GM04504 (cell line): ENCODE measurements at places on chromosomes 13 and 19.
A peak's percentile ranks its signal among the peaks of the same experiment; 100 is the strongest.

DNA sequence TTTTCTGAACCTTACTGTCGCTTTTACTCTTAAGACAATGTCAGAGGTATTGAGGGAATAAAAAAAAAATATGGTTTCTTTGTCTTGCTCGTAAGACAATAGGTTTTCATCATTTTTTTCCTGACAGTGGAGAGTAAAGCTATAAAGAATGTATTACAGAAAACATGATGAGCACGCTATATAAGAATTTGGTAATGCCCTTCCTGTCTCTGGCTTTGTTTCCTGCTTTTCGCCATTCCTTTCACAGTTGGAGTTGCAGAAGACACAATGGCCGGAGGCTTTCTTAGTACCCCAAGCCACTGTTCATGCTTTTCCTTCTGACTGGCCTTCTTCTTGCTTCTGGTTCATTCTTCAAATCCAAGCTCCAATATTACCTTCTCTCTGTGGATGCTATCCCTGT, 101.0 kb upstream of the DACH1 start:
- no peak for DNase-seq

DNA sequence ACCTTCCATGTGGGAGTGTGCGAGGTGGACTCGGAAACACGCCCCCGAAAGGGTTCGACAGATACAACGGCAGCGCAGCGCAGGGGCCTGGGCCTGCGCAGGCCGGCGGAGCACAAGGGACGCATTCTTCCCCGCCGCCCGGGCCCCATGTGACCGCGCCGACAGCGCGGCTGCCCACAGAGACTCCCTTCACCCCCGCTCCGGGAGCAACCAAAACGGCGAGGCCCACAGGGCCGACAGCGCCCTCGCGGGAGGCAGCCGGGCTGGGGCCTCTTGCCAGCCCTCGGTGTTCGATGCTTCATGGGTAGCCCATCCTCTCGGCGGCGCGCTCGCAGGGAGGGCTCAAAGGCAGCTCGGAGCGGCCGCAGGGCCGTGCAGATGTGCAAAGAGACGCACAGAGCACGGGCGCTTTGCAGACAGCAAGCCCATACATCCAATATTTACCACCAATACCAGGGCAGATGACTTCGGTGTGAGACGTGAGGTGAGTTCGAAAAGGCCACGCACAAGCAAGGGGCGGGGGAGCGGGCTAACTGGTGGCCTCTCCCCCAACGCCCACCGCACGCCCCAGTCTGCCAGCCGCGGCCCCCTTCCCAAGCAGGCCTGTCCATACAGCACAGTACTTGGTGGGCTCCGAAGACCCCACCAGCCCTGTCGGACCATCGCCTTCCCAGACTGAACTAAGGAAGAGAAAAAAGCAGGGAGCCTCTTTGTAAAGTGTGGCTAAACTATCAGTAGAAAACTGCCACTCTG, 89.9 kb downstream of the CRYL1 start:
- DNase-seq = no peak

GRCh38 chr13:33678906-33679657, 138.9 kb upstream of the RFC3 start:
- peak; percentile 18 for DNase-seq

- DNase-seq = no peak
Measured at GRCh38 chr13:27034678-27035111, 136.9 kb downstream of the USP12 start.

DNA sequence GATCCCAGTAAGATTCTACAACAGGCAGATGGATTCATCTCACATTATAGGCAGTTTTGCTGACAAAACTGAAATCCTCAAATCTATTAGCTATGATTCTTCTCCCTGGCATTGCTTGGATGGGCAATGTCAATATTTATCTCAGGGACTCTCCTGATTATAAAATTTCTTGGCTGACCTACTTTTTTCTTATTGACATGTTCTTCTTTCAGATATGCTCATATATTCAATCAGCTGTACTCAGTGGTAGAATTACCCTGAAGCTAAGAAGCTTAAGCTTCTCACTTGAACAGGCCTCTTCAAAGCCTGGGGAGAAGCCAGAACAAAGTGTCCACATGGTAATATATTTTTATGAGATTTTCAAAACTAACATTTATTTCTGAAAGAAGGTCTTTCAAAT, 513.6 kb downstream of the PCDH9 start:
- no peak for DNase-seq

DNA sequence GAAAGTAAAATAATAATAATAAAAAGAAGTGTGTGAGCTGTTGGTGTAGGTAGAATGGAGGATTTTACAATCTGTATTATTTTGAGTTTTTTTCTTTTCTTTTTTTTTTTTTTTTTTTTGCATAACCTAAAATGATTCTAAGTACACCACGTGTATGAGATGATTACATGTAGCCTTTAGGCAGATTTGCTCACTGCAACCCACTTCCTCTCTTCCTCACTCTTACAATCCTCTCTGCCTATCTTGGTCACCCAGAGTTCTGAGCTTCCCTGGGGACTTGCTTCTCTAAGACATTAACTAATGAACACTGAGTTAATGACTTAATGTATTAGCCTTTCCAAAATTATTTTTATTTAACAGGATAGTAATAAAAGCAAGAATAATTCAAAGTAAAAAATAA, 1169.6 kb downstream of the EFNB2 start:
- DNase-seq = no peak

DNA sequence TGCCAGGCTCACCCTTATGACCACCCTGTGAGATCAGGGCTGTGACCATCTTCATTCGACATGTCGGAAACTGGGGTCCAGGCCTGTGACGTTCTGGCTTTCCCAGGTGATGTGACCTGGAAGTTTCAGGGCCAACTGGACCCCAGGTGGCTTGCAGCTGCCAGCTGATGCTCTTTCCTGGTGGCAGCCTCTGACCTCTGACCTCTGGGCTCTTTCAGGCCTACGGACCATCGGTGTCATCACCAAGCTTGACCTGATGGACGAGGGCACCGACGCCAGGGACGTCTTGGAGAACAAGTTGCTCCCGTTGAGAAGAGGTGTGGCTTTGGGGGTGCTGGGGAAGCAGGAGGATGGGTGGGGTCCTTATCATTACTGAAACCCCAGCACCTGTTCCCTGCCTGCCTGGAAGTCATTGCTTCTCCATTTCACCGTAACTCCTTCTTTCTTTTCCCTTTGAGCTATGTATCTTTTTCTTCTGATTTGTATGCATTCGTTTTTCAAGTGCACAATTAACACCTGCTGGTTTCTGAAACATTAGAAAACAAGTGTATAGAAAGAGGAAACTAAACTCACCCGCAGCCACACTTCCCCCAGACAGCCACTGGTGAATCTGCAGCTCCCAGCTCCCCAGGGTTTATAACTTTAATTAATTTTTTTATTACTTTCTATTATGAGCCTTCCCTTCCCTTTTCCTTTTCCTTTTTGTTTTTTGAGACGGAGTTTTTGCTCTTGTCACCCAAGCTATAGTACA, 58.9 kb downstream of the TMED1 start:
- no peak for DNase-seq

DNA sequence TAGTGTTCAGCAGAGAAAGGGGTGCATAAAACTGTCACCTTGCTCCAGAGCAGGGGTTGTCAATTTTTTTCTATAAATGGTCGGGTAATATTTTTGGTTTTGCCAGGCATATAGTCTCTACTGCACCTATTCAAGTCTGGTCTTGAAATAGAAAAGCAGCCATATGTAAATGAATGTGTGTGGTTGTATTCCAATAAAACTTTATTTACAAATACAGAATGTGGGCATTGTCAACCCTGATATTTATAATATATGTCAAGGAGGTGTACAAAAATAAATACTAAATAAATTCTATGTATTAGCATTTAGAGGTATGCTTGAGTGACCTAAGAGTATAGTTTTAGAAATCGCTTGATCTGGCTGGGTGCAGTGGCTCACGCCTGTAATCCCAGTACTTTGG, 97.6 kb upstream of the SPRY2 start:
- no peak for DNase-seq

- DNase-seq = no peak
Measured at GRCh38 chr13:77353995-77354394, 27.1 kb upstream of the MYCBP2 start.

GRCh38 chr19:58338825-58339558, 12.2 kb downstream of the ZSCAN22 start:
- no peak for DNase-seq

- DNase-seq = no peak
Measured at GRCh38 chr19:49581007-49581508, at the start of gene PRRG2. TSS of gene PRRG2 (plus strand) at chr19:49581316. CDS start at chr19:49583220, 1,904 bp downstream.

- DNase-seq = no peak
Measured at GRCh38 chr19:19460761-19461265, 54.5 kb downstream of the TSSK6 start.

GRCh38 chr13:48726711-48727110, 73.0 kb downstream of the CYSLTR2 start:
- DNase-seq = no peak

DNA sequence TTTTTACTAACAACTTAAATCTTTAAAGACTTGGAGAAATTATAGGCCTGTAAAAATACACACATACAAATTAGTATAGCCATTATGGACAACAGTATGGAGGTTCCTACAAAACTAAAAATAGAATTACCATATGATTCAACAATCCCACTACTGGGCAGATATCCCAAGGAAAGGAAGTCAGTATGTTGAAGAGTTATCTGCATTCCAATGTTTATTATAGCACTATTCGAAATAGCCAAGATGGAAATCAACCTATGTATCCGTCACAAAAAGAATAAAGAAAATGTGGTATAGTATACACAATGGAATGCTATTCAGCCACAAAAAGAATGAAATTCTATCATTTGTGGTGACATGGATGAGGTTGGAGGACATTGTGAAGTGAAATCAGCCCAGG, 37.2 kb downstream of the SLITRK1 start:
- no peak for DNase-seq

DNA sequence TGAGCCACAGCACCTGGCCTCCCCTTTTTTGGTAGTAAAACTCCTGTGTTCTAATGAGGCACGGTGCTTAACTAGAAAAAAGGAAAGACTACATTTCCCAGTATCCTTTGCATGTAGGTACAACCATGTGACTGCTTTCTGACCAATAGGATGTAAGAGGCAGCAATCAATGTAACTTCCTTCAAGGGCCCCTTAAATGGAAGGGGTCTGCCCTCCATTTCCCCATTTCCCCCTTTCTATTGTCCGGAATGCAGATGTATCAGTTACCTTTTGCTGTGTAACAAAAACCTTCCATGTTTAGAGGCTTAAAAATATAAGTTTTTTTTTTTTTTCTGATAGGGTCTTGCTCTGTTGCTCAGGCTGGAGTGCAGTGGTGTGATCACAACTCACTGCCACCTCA, 2.2 kb downstream of the GPR32 start:
- DNase-seq = no peak

- no peak for DNase-seq
Measured at GRCh38 chr19:49441210-49441959, at the start of gene SLC17A7. TSS of gene SLC17A7 (minus strand) at chr19:49441527. CDS start at chr19:49441379, 148 bp downstream.

DNA sequence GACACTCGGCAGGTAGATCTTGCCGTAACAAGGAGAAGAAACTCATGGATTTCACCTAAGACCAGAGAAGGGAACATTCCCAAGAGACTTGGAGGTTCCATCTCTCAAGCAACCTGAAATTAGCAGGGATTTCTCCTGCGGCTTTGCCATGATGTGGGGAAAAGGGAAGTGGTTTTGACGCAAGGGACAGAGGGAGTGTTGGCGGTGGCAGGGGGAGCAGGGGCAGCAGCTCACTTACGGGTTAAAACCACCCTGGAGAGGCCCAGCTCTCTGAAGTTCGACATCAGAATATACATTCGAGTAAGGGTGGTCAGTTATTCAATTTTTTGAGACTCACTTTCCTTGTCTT, 76.1 kb upstream of the POMP start:
- DNase-seq = no peak

GRCh38 chr13:109740721-109741120, 45.7 kb downstream of the IRS2 start:
- DNase-seq = no peak

DNA sequence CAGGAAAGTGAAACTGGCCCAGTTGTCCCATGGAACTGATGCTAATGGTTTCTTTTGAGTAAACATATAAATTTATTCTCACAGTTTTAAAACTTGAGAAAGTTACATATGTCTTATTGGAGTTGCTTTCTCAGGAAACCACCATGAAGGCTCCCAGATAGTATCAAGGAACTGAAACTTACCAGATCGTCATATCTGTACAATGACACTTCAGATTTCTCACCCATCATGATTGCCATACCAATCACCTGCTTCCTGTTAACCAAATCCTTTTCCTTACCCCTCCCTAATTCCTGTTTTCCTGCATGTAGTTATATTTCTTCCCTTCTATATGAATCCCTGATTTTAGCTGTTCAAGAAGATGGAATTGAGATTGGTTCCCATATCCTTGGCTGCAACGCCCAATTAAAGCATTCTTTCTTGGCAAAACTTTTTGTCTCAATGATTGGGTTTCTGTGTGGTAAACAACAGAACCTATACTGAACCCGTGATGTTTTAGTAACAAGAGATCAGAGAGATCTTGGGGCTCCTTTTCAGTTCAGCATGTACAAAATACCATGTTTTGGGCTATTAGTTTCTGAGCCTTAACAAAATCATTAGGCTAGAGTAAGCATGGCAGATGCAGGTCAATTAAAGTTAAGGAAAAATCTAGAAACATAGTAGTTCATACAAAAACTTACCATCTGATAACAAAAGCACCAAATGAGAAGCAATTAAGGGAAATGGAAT, 781.3 kb upstream of the MIR17HG start:
- no peak for DNase-seq

- no peak for DNase-seq
Measured at GRCh38 chr19:41606215-41606837, 20.5 kb downstream of the CEACAM4 start.

DNA sequence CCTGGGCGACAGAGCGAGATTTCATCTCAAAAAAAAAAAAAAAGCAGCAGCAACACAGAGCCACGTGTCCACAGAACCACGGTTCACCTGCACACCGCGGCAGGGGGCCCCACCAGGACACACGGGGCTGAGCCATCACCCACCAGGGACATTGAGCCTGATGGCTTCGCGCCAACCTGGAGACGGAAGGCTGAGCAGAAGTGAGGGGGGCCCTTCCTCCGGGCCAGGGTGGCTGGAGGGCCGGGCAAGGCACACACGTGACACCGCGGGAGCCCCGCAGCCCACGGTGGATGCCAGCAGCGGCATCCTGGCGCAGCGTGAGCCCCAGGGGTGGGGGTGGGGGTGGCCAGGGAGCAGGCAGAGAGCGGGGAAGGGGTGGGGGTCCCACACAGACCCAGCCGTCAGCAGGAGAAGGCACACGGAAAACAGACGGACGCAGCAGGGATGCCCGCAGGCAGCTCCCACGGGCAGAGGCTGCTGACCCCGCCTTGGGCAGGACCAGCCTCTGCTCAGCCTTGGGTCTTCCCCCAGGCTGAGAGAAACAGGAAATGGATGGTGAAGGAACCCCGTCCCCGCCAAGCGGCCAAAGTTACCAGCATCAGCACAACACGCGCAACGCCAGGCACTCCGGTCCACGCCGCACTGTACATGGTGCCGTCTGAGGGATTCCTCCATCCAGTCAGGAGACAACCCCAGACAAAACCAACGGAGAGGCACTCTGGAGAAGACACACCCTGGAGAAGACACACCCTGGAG, 33.6 kb downstream of the SBNO2 start:
- no peak for DNase-seq

GRCh38 chr19:6476155-6476895, 5.3 kb downstream of the DENND1C start:
- DNase-seq = no peak

- no peak for DNase-seq
Measured at GRCh38 chr13:111140562-111141105, 25.5 kb downstream of the ARHGEF7 start.
